ENCODE measurements at places on chromosomes 7 and 10.

DNA sequence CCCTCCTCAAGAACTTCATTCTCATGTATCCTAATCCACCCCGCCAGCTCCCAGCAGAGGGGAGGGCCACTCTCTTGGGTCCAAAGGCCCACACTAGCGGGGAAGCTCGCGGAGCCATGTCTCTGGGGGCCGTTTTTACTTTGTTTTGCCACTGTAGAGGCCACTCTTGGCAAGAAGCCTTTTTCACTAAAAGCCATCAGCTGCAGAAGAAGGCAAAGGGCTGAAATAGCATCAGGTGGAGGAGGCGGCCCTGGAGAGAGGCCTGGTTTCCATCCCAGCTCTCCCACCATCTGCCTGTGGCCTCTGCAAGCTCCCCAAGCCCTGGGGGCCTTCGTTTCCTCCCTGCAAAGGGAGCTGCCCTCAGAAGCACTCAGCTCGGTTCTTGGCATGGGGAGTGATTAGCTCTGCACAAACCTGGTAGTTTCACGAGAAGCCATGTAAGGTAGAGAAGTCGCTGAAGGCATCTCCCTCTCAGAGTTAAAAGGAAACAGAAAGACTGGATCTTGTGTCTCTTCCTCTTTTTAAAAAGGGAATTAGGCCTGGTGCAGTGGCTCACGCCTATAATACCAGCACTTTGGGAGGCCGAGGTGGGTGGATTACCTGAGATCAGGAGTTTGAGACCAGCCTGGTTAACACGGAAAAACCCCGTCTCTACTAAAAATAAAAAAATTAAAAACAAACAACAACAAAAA lies 70.3 kb downstream of the PARP12 start:
- DNase-seq: no peak

- DNase-seq: no peak
These were observed 838.8 kb downstream of the GRID1 start for GRCh38 chr10:85527616-85528317.

GRCh38 chr10:130335336-130335735 lies 199.1 kb downstream of the GLRX3 start:
- no peak for DNase-seq

- DNase-seq: no peak
These were observed 36.7 kb downstream of the OSBPL3 start for GRCh38 chr7:24943096-24943948.

- DNase-seq: no peak
These were observed 47.3 kb upstream of the OIT3 start for GRCh38 chr10:72846238-72846637.

DNA sequence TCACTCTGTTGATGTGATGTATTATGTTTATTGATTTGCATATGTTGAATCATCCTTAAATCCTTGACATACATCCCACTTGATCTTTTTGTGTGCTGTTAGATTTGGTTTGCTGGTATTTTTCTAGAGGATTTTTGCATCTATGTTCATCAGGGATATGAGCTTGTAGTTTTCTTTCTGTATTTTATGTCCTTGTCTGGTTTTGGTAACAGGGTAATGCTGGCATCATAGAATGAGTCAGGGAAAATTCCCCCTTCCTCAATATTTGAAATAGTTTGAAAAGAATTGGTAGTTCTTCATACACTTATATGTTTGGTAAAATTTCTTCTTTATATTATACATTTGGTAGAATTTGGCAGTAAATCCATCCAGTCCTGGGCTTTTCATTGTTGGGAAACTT lies 89.4 kb upstream of the SLC13A1 start:
- DNase-seq: no peak

GRCh38 chr10:77082601-77083252 lies 554.9 kb downstream of the KCNMA1 start:
- DNase-seq: no peak

All from cerebellar cortex (tissue), 1 donor.